ENCODE measurements at places on chromosomes 7 and 10. TPM values are rescaled to one million over a fixed set of nuclear protein-coding genes. Genes with fewer than 3 reads are reported as not detected.

DNA sequence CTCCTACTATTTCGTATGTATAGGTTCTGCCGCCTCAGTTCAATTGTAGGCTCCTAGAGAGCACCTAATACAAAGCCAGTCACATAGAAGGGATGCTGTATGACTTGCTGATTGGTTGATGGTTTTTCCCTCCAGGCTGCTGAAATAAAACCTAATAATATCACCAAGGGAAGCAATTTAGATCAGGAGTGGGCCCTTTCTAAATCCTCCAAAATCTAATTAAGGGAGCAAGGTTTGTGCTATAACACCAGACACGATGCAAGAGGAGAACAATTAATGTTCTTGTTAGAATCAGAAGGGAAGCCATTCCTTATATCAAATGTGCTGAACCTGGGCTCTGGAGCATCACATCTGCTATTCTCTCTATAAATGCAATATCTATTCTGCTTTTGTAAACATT is 42.0 kb upstream of the SLC13A1 start:
- DNase-seq = no peak

DNA sequence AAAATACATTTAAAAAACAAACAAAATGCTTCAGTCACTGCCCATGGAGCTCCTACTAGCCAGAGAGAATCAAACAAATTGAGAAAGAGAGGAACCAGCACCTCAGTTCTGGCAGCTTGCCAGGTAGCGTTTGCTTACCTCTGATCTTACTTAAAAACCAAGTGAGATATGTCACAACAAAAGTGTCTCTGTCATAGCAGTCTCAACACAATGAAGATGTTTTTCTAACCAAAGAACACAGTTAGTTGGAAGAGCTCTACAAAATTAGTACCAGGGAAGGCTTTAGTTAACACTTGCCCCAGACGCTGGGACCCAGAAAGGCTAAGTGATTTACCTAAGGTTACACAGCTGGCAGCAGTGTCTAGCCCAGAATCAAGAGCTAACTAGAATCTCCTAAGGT is 3.4 kb downstream of the DOCK4 start:
- DNase-seq = no peak

- peak; percentile 46 for DNase-seq
These were observed 1.5 kb downstream of the ADCY1 start for GRCh38 chr7:45575501-45576248.

The ANKRD1 gene
- not detected for total RNA-seq

DNA sequence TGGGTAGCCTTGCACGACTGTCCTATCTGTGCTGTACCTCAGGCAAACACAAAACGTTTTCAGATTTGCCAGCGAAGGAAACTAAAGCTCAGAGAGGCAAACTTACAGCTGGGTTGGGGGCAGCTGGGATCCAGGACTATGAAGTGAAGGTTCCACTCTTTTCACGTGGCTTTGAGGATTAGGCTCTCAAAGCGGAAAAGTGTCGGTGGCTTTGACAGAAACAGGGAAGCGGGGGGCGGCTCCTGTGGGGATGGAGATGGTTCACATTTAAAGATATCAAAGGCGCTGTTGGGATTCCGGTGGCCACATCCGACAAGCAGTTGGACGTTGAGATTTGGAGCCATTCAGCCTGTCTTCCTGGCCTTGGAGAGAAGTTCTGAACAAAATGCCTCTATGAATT is 958.3 kb upstream of the ZNF722 start:
- DNase-seq = no peak

DNA sequence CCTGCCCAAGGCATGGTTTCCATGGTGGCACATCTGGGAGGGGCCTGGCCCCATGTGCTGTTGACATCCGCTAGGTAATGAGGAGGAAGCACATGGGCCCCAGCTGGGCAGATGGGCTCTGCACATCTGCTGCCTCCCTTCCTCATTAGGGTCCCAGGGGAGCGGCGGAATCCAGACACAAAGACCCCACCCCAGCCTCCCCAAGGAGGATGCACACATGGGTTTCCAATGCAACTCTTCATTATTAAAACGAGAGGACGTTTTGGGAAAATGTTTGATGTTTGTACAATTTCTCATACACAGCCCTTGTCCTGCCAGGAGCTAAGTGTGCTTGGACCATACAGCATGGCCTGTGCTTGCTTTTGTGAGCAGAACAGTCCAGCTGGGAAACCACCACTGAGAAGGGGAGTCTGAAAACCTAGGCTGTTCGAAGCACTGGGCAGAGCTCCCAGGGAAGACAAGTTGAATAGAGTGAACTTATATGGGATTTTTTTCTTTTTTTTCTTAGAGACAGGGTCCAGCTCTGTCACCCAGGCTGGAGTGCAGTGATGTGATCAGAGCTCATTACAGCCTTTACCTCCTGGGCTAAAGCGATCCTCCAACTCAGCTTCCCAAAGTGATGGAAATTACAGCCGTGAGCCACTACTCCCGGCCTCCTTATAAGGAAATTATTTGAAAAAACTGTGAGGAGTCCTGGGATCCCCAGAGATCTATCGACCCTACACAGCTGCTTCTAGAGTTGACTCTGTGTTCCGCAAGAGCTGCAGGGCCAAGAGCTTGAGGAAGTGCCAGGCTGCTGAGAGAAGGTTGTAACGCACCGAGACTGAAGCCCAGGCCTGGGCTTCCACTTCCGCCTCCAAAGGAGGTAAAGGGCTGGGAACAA is 23.4 kb downstream of the FAM107B start:
- DNase-seq = peak; percentile 24

DNA sequence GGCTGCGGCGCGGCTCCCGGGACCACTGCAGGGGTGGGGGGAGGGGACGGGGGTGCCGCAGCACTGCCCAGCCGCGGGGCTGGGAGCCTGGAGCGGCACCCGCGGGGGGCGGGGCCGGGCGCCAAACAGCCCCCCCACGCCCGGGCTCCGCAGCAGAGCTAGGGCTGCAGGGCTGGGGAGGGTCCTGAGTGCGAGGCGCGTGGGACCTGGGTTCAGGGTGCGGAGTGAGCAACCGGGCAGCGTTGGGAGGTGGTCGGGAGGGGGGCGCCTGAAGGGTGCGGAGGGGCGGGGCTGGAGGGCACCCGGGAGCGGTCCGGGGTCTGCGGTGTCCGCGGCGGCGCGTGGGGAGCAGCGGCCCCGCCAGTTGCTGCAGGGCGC is 528 bp downstream of the CAMK2G start:
- DNase-seq = no peak

The ATP5F1C gene
- total RNA-seq = 339 TPM

- DNase-seq = no peak
These were observed 74.1 kb downstream of the DOCK1 start for GRCh38 chr10:126979311-126979710.

Measured in GM23338 (cell line).